ENCODE measurements at places on chromosomes 16 and 17. TPM values are rescaled to one million over a fixed set of nuclear protein-coding genes. Genes with fewer than 3 reads are reported as not detected.

Gene SULT1A4
- 1.8 TPM for total RNA-seq

Gene FZD2
- total RNA-seq: 0.22 TPM

Gene NPIPB8
- not detected for total RNA-seq

Gene MATCAP1
- total RNA-seq: 10.1 TPM

Gene PHKB
- total RNA-seq: 48.2 TPM

Gene GNAO1
- total RNA-seq: not detected

Gene IST1
- total RNA-seq: 99.6 TPM

Gene SLC47A1
- total RNA-seq: 0.40 TPM

- peak; percentile 97 for DNase-seq
Observed at GRCh38 chr17:37488009-37488604, 1.6 kb upstream of the DUSP14 start.

- DNase-seq: no peak
Observed at GRCh38 chr16:82389956-82390650, 220.1 kb upstream of the MPHOSPH6 start.

GRCh38 chr17:1126801-1127550 is 52.8 kb downstream of the ABR start:
- no peak for DNase-seq

GRCh38 chr17:10243883-10244844 is 45.8 kb upstream of the GAS7 start:
- DNase-seq: no peak

- DNase-seq: no peak
Observed at GRCh38 chr17:50210240-50211225, 9.1 kb upstream of the COL1A1 start.

DNA sequence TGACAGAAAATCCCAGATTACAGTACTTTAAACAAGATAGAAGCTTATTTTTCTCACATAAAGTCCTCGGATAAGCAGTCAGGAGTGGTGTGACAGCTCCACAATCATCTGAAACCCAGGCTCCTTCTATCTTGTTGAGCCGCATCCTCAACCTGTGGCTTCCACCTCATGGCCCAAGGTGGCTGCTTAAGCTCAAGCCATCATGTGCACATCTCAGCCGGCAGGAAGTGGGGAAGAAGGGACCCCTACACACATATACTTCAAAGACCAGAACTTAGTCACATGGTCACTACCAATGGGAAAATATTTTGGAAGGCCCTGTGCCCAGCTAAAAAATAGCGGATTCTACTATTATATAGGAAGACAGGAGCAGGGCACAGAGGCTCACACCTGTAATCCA is 11.0 kb upstream of the FBXO47 start:
- DNase-seq: no peak

Data from lung microvascular endothelial cell (primary cell).